Esophagus squamous epithelium (tissue), 5 donors: ENCODE measurements at places on chromosomes 3 and 15.

GRCh38 chr3:129878355-129878754, 15.2 kb downstream of the TMCC1 start:
- no peak overlapping the region for H3K4me3 ChIP-seq
- H3K36me3 ChIP-seq: no peaks in the 10 kb centered on the region
- H3K27ac ChIP-seq: no peak overlapping the region
- H3K4me1 ChIP-seq: peaks cover 13% of the 10 kb centered on the region

DNA sequence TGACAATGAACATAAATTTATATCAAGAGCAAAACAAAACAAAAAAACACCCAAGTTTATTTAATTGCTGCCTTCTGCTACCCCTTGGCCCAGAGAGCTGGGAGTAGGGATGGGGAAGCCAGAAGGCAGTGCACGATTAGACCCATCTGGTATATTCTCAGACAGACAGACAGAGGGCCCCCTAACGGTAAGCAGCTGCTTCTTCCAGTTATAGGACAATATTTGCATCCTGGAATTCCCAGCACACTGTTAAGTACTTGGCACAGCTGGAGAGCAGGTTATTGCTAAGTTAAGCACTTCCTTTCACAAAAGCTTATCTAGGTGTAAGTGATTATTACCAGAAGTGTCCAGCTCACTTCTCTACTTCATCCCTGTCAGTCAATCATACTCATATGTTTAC, 39.3 kb downstream of the C2CD4B start:
- no peak overlapping the region for H3K4me3 ChIP-seq
- H3K27ac ChIP-seq: no peak overlapping the region
- no peaks in the 10 kb centered on the region for H3K27me3 ChIP-seq

- no peaks in the 10 kb centered on the region for H3K36me3 ChIP-seq
- no peaks in the 10 kb centered on the region for H3K4me1 ChIP-seq
- no peak for DNase-seq
- H3K4me3 ChIP-seq: no peak overlapping the region
- no peak overlapping the region for H3K27ac ChIP-seq
Measured at GRCh38 chr3:22156868-22157267, 405.9 kb upstream of the ZNF385D start.

DNA sequence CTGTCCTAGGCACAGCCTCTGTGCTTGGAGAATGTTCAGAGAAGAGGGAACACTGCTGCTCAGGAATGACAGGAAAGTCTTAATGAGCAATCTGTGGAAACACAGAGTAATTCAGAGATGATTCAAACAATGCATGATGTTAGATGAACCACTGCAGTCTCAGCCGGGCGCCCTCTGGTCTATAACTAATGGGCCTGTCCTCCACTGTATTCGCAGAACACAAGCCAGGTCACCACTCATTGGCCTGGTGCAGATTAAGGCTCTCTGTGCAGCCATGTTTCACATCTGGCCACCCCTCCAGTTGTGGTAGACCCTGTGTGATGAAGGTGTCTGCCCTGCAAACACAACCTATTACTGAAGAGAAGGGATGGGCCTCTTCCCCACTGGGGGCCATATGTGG, 281.7 kb upstream of the ROPN1 start:
- H3K4me1 ChIP-seq: no peaks in the 10 kb centered on the region
- H3K4me3 ChIP-seq: no peak overlapping the region
- peak overlapping the region; percentile 89 for H3K27ac ChIP-seq
- H3K36me3 ChIP-seq: no peaks in the 10 kb centered on the region
- no peak for DNase-seq

DNA sequence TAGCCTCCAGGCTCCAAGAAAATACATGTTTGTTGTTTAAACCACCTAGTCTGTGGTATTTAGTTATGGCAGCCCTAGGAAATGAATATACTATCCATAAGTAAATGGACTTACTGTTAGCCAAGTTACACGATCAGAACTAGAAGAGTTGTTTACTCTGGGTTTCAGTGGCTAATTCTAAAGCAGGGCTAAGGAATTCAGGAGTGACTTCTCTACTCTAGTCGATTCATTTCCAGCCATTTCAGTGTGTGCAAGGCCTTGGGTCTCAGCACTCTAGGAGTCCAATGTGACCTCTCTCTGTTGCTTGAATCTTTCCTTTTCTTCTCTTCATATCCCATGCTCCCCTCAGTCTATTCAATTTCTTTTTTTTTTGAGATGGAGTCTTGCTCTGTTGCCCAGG, 66.7 kb downstream of the BHLHE40 start:
- H3K36me3 ChIP-seq: no peaks in the 10 kb centered on the region
- H3K27me3 ChIP-seq: no peaks in the 10 kb centered on the region
- no peak overlapping the region for H3K4me3 ChIP-seq
- no peak overlapping the region for H3K27ac ChIP-seq
- no peaks in the 10 kb centered on the region for H3K4me1 ChIP-seq
- DNase-seq: no peak

GRCh38 chr3:17003457-17003856, 118.7 kb downstream of the PLCL2 start:
- H3K27ac ChIP-seq: no peak overlapping the region
- no peaks in the 10 kb centered on the region for H3K4me1 ChIP-seq
- DNase-seq: no peak
- no peaks in the 10 kb centered on the region for H3K36me3 ChIP-seq
- H3K4me3 ChIP-seq: no peak overlapping the region

GRCh38 chr15:101239724-101240136, 12.1 kb downstream of the CHSY1 start:
- peak overlapping the region; percentile 0 for H3K27ac ChIP-seq
- peaks cover 42% of the 10 kb centered on the region for H3K4me1 ChIP-seq
- no peak for DNase-seq
- H3K36me3 ChIP-seq: peaks cover 8% of the 10 kb centered on the region
